CD4-positive, alpha-beta T cell treated with Interleukin-17A for 1 hour (primary cell): ENCODE measurements at places on chromosomes 2 and 18.

GRCh38 chr2:108835040-108835439, 48.5 kb downstream of the CCDC138 start:
- no peak for DNase-seq

GRCh38 chr18:51275712-51276476, 78.4 kb upstream of the MEX3C start:
- no peak for DNase-seq

GRCh38 chr2:16010951-16011620, 70.7 kb downstream of the MYCN start:
- DNase-seq: no peak

- no peak for DNase-seq
Observed at GRCh38 chr2:18412980-18413675, 147.3 kb downstream of the RDH14 start.

DNA sequence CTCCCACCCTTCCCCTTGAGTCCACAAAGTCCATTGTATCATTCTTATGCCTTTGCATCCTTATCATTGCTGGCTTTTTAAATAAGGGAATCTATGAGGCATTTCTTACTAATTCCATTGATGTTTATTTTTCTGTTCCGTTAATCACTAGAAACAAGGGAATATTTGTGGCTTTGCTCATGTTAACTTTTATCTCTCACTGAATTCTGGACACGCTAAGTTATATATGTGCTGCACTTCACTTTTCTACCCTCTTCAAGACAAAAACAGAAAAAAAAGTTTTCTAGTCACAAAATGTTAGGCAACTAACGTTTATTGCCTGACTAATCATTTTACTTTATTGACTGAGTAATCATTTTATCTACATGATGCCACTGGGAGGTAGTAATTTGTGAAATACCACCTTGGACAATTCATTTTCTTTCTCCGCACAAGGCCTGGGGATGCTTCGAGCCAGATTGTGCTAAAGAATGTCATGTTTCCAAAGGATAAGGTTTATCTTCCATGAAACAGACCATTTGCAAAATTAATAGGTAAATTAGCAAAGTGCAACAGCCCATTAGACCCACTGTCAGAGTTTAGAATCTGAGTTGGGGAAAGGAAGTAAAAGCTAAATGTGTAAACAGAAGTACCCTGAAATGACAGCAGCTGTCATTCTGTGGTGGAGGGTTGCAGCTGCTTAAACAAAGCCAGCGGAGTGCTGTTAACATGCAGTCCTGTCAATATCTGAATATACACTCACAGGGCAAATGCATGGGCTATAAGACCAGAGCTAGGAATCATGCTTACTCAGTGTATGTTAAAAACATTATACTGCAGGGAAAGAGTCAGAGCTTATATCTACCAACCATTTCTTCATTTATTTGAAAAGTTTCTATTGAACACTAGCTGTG, 658.7 kb downstream of the CNTNAP5 start:
- no peak for DNase-seq

DNA sequence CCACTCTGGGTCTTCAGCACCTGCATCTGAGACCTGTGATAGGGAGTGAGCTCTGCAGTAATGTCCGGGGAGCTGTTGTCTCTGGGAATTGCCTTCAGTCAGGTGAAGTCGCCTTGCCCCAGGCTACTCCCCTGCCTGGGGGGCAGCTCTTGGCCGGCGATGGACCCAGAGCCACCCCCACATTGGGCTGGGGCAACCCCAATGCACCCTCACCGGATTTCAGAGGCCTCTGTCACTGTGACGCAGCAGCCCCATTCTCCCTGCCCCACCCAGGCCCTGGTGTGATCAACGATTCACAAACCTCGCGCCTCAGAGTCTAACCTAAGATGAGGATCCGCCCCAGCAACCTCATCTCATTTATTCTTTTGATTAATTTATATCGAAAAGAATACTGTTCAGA, 303.6 kb downstream of the NDUFA10 start:
- DNase-seq: no peak
